ENCODE measurements at places on chromosomes 3 and 15.

GRCh38 chr3:136250903-136251460, 842 bp downstream of the PCCB start:
- DNase-seq, result no peak

GRCh38 chr3:30675006-30675405, 68.6 kb downstream of the TGFBR2 start:
- no peak for DNase-seq

GRCh38 chr3:54349231-54349652, 226.9 kb downstream of the CACNA2D3 start:
- DNase-seq, result no peak

DNA sequence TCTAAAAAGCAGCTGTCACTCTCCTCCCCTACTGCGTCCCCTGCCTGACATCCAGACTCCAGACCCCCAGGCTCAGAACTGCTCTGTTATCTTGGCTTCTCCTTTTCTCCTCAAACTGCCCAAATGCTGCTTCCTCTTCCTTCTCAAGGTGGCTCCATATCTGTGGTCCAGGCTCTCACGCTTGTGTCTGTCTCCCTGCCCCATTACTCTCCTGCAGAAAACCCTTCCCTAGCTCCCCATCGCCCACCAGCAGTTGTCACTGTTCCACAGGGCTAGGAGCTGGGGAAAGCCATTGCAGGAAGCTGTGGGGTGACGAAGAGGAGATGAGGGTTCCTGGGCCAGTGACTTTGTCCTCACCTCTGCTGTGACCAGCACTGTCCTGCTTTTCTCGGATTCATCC, 30.7 kb upstream of the CGNL1 start:
- DNase-seq, result no peak

DNA sequence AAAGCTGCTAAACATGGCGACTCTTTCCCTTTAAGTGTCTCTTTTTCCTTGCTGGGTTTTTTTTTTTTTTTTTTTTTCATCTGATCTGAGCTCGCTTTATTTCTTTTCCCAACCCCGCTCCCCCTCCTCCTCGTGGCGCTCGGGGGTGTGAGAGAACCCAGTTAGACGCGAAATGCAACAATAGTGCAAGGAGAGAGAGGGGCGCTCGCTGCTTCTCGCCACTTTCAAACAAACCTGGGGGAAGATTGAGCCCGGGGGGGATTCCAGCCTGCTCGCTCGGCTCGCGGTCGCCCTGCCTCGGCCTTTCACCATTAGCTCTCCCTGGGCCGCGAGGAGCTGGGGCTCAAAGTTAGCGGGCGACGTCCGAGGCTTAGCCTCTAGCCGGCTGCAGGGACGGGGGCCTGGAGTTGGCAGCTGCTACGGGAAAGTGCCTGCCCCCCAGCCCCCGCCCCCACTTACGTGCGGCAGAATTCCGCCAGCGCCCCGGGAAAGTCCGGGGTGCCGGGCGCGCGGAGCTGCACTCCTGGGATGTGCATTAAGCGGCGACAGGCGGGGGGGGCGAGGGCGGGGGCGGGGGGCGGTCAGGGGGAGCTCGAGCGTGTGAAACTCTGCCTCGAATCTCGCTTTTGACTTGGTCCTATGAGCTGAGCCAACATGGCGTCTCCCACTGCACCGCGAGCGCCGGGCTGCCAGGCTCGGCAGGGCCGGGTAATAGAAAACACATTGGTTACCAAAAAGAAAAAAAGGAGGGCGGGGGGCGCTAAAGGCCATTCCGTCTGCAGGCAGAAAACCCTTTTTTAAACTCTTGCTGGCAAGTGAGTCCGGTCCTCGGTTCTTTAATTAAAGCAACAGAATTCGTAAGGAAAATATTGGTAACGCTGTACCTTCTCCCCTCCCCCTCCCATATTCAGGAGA, 10.4 kb downstream of the NR2F2 start:
- DNase-seq, result no peak

GRCh38 chr3:125587039-125587648, 8.2 kb downstream of the OSBPL11 start:
- no peak for DNase-seq

- DNase-seq, result no peak
Measured at GRCh38 chr3:50375258-50375931, 16.1 kb upstream of the TMEM115 start.

GRCh38 chr3:71428841-71429596, 154.5 kb downstream of the FOXP1 start:
- DNase-seq, result no peak

DNA sequence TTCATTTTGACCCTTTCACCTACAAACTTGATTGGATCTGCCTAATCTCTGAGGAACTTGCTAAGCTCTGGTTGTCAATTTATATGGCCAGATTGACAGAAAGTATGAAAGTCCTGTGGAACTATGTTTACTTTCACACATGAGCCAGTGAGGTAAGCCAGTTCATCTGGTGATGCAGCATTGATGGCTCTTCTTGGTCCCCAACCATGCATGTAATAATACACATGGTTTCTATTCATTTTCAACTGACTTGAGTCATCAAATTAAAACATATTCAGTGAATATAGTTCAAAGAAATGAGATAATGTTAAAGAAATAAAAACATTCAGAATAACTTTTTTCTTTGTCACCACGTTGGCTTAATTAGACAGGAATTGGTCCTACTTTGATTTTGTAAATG, 336.1 kb upstream of the THBS1 start:
- no peak for DNase-seq

GRCh38 chr15:27278761-27279160, 307.8 kb downstream of the GABRG3 start:
- DNase-seq, result no peak

- DNase-seq, result no peak
Measured at GRCh38 chr3:129326138-129326537, 47.5 kb downstream of the HMCES start.

DNA sequence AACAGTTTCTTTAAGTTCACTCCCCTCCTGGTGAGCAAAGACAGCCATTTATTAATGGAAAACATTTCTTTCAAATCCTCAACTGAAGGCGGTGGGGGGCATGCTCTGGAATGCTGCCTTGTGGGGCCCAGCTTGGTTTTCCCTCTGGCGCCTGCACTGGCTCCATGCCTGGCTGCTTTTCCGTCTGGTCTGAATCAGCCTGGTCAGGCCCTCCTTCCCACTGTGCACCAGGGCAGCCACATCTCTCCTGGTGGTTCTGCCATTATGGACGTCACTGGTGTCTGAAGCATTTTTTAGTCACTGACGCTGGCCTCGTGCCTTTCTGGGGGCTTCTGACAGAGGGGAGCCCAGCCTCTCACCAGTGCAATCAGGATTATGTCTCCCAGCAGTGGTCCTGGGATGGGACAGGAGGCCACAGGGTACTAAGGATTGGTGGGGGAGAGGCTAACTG, 57.6 kb upstream of the APEH start:
- DNase-seq, result no peak

DNA sequence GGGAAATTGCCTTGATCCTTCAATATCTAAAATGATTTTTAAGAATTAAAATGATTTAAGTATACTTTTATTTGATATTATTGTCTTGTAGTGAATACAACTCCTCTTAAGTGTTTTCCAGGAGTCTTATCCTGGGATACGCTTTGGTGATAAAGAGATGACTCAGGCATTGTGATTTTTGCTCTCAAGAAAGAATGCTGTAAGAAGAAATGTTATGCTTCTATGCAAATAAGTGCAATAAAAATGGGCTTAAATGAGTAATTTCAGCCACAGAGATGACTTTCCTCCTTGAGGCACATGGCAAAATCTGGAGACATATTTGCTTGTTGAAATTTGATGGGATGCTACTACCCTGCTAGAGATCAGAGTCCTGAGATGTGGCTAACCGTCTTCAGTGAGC, 358.6 kb upstream of the BCHE start:
- no peak for DNase-seq

DNA sequence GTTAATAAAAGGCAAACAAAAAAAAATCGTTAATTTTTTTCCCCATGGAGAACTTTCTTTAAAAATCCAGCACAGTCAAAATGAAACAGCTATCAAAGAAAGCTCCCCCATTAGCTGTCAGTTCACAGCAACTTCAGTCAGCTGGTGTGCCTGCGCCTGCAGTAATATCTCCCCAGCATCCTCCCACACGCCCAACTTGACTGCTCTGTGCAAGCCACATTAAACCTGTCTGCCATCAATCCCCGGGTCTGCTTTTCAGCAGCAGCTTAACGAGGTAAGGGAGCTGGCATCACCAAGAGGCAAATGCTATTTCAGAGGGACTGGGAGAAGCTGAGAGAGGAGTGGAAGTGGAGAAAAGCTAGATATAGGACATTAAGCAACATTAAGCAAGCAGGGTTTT, 337.5 kb downstream of the GAP43 start:
- no peak for DNase-seq

DNA sequence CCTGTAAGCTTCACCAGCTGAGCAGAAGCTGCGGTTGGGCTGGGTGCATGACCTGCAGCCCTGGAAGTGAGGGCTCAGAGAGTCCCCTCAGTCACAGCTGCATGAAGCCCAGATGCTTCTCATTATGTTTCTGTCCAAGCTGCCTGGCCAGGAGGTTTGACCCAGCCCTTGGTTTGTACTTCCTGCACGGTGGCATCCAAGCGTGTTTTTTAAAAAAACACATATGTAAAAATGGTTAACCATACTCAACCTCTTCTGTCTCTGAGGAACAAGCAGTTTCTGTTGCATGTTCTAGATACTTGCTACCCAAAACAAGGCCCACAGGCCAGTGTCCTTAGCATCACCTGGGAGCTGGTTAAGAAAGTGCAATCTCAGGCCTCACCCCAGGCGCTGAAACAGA, 76.0 kb upstream of the ATP10A start:
- no peak for DNase-seq

DNA sequence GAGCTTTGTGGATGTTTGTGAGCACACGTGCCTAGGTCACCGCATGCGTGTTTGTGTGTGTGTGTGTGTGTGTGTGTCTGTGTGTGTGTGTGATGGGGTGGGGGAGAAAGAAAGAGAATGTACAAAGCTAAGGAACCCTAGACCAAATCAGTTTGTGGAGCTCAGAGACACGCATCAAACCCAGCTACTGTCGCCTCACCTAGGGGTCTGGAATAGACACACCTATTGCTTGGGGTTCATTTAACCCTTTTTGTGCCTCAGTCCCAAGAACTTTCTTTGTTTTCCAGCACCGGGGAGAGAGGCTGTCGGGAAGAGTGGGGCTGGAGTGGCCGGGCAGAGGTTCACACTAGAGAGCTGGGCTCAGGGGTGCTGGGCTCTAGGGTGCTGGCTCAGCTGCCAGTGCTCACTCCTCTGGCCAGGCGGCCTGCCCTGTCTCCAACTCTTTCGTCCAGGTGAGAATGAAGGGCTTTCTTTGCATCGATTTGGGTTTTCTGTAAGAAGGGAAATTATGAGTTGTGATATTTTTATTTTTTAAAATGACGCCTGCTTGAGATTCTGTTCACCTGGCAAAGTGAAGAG, 221.6 kb downstream of the MEIS2 start:
- DNase-seq, result no peak

- DNase-seq, result no peak
Measured at GRCh38 chr3:111823341-111823855, 35.7 kb upstream of the PHLDB2 start.

DNA sequence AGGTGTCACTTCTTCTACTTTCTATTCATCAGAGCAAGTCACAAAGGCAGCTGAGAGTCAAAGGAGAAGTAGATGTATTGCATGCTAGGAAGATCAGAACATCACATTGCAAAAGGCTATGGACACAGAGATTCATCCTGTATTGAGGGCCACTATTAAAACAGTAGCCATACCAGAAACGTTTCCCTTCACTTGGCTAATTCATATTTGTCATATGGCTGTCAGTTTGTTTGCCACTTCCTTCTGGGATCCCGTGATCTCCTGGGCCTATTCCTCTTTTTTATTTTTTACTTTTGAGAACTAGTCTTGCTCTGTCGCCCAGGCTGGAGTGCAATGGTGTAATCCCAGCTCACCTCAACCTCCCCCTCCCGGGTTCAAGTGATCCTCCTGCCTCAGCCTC, 184.0 kb upstream of the SATB1 start:
- DNase-seq, result no peak

GRCh38 chr3:47949979-47950378, 66.2 kb downstream of the MAP4 start:
- DNase-seq, result no peak

- DNase-seq, result no peak
Measured at GRCh38 chr15:73139744-73140553, 87.7 kb downstream of the NEO1 start.

DNA sequence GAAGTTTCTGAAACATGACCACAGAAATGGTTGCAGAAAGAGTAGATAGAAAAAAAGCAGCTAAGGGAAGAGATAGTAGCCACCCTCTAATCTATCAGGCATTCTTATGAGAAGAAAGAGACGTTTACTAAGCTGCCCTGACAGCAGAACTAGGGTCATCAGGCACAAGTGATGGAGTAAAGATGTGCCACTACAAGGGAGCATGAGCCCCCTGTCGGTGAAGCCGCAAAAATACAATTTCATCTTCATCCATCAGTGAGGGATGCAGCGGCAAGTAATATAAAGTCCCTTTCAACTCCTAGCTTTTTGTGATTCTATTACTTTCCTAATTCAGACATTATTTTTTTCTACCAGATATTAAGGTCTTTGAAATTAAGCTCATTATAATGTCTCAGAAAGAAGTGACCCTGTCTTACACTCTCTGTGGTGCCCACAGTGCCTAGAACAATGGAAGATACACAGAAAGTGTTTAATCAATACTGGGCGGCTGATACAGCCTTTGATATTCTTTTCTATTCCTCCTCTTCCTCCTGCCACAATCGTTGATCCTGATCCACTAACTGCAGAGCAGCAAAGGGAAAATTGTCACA, 651.6 kb downstream of the NTRK3 start:
- DNase-seq, result no peak

DNA sequence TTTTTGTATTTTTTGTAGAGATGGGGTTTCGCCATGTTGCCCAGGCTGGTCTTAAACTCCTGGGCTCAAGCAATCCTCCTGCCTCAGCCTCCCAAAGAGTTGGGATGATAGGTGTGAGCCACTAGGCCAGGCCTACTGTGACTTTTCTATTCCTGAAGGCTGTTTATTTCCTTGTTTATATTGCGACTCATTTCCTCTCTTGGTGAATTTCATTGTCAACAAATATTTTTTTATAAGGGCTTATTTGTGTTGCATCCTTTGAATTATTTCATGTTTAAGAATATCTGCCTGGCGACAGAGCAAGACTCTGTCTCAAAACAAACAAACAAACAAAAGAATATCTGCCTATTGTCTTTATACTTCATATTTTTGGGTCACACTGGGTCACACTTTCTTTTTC, 29.4 kb upstream of the MCCC1 start:
- DNase-seq, result no peak

DNA sequence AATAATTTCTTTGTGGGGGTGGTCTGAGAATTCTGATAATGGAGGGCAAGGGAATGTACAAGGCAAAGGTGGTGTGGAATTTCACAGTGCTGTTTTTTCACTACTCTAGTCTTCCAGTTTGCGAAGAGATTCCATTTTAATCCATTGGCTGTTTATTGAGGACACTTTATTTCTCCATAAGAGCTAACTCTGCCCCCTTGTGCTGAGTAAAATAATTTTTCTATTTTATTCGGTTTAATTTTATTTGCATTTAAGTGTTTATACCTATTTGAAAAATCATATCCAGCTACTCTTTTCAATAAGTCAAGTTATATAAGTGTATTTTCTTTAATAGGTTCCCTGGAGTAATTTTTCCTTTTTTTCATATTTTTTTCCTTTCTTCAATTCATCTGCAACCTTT, 840.1 kb downstream of the TUSC7 start:
- no peak for DNase-seq
